ENCODE measurements at places on chromosomes 1 and 21. TPM values are rescaled to one million over a fixed set of nuclear protein-coding genes. Genes with fewer than 3 reads are reported as not detected.

MAP3K7CL gene
- total RNA-seq: 2.0 TPM

OR2T33 gene
- not detected for total RNA-seq

LENEP gene
- not detected for total RNA-seq

SPRR2D gene
- not detected for total RNA-seq

TFB2M gene
- total RNA-seq: 33.4 TPM
